ENCODE measurements at places on chromosomes 3 and 15.

GRCh38 chr3:176848431-176849214, 348.7 kb downstream of the TBL1XR1 start:
- peak; percentile 9 for DNase-seq

- no peak for DNase-seq
Observed at GRCh38 chr15:80785811-80786354, 6.7 kb downstream of the CEMIP start.

DNA sequence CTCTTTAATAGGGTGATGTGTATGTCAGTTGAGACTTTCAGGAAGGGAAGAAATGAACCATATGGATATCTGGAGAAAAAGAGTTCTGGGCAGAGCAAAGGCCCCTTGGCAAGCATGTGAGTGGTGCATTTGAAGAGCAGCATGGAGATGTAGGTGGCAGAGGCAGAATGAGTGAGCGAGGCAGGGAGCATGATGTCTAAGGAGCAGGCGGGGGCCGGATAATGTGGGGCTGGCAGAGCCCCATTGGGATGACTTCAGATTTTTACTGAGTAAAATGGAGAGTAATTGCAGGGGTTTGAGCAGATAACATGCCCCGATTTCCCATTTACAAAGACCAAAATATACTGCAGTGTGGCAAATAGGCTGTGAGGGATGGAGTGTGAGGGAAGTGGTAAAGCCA, 52.9 kb upstream of the PLCL2 start:
- DNase-seq: no peak

DNA sequence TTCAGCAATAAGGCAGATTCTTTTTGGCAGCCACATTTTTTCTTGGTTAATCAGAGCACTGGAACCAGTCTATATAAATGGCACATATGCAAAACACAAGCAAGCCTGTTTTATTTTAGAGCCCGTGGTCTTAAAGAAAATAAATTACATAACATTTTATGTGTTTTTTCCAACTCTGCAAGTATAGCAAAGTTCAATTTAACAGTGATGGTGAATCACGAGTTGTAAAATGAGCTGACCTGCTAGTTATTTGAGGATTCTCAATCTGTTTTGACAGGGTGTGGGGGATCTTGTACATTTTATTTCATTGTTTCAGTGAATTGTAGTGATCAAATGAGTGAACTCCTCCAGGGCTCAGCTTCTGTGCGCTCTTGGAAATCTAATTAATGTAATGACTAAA, 2.7 kb downstream of the ARHGEF26 start:
- no peak for DNase-seq

GRCh38 chr3:29940759-29941323, 660.0 kb downstream of the RBMS3 start:
- no peak for DNase-seq

DNA sequence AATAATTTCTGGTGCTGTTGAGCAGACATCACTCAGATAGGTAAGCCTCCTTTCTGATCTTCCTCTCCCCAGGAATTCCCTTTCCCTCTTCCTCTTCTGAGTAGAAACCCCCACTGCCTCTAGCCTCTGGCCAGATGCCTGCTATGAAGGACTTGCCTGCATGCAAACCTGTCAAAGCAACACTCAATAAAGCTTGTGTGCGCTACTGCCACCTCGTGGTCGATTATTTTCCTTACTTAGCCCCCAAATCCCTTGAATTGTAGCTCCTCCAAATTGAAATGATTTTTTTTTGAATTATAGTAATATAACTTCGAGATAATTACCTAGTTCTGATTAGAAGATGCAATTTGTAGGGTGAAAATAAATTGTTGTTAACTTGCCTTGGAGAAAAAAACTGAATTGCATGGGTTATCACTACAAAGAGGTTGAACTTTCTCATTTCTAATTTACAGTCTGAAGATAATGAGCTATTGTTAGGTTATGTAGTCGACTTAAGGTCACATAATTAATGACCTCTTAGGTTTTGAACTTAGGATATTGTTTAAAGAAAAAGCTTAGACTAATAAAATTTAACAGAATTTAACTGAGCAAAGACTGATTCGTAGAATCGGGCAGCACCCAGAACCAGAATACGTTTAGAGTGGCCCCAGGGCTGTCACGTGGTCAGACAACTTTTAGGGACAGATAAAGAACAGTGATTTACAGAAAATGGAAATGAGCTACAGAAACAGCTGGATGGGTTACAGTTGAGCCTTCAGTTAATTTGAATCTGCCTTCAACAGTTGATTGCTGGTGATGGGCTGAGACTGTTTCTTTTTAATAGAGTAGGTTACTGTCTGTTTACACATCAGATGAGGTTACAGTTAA, 269.3 kb downstream of the ARPP21 start:
- DNase-seq: peak; percentile 57

DNA sequence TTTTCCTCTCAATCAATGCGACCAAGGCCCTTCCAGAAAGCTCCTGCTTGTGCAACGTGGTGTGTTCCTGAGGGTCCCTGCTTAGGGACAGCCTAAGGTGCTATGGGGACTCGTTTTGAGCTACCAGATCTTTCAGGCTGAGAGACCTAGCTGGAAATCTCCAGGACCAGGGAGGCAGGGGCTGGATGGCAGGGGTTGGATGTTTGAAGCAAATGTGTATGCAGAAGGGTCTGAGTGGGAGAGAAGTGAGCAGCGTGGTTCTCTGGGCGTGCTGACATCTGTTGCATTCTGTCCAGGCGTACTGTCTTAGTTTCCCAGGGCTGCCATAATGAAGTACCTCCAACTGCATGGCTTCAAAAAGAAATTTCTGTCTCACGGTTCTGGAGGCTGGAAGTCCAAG, 31.7 kb upstream of the SLCO2A1 start:
- DNase-seq: no peak

- DNase-seq: no peak
Observed at GRCh38 chr15:25715536-25716413, 147.4 kb downstream of the ATP10A start.

- DNase-seq: no peak
Observed at GRCh38 chr3:104198131-104198530, 1168.6 kb upstream of the ALCAM start.

GRCh38 chr3:4812591-4812990, 166.6 kb upstream of the BHLHE40 start:
- DNase-seq: no peak

All from inflammatory macrophage treated with lipopolysaccharide for 4 hours (primary cell).